A549 treated with AZD2906 at 1 μM for 4 hours (cell line): ENCODE measurements at places on chromosomes 11 and 22. TPM values are rescaled to one million over a fixed set of nuclear protein-coding genes. Genes with fewer than 3 reads are reported as not detected.

Gene SYT12
- total RNA-seq: 15.6 to 22.2 TPM (median 19.0 TPM) in 5 replicates

Gene TRPC6
- 0.37 to 0.82 TPM (median 0.50 TPM) in 5 replicates for total RNA-seq

Gene ZNF215
- 0.77 to 1.1 TPM (median 0.86 TPM) in 5 replicates for total RNA-seq

Gene HEPHL1
- total RNA-seq: not detected in 5 replicates
